Activated T-helper 2 cell treated with anti-CD3 and anti-CD28 coated beads, Interferon-gamma antibody, Interleukin-2, Interleukin-4, amounts not matched to agents 10 μg/mL and 5 μg/mL and 100 μg/mL, durations not matched to agents 14 hours and 24 hours and 36 hours (primary cell): ENCODE measurements at places on chromosomes 16 and 17.
A peak's percentile ranks its signal among the peaks of the same experiment; 100 is the strongest.

- no peaks in the 10 kb centered on the region for H3K27me3 ChIP-seq
- H3K36me3 ChIP-seq = peaks cover 45% of the 10 kb centered on the region
- H3K27ac ChIP-seq = peak overlapping the region; percentile 80
- no peak for DNase-seq
Observed at GRCh38 chr17:4696437-4696805, 7.5 kb downstream of the PELP1 start.

DNA sequence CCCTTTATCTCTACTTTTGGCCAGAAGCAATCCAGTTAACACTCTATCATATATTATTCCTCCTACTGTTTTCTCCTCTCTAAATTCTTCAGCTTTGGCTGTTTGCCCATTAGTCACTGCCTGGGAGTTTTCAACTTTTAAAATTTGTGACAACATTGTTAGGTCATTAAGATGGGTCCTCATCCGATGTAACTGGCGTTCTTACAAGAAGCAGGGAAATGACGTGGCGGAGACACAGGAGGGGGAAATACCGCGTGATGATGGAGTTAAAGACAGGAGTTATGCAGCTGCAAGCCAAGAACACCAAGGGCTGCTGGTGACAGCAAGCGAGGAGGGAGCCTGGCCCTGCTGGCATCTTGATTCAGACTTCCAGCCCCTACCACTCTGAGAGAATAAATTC is 34.8 kb upstream of the CPHXL start:
- no peaks in the 10 kb centered on the region for H3K27me3 ChIP-seq
- H3K27ac ChIP-seq = no peak overlapping the region
- no peak for DNase-seq
- H3K36me3 ChIP-seq = no peaks in the 10 kb centered on the region
- peaks cover 9% of the 10 kb centered on the region for H3K4me1 ChIP-seq

GRCh38 chr17:46732160-46732559 is 86.3 kb downstream of the WNT3 start:
- H3K4me1 ChIP-seq = no peaks in the 10 kb centered on the region
- peaks cover 21% of the 10 kb centered on the region for H3K36me3 ChIP-seq
- H3K4me3 ChIP-seq = no peak overlapping the region
- H3K27me3 ChIP-seq = no peaks in the 10 kb centered on the region

DNA sequence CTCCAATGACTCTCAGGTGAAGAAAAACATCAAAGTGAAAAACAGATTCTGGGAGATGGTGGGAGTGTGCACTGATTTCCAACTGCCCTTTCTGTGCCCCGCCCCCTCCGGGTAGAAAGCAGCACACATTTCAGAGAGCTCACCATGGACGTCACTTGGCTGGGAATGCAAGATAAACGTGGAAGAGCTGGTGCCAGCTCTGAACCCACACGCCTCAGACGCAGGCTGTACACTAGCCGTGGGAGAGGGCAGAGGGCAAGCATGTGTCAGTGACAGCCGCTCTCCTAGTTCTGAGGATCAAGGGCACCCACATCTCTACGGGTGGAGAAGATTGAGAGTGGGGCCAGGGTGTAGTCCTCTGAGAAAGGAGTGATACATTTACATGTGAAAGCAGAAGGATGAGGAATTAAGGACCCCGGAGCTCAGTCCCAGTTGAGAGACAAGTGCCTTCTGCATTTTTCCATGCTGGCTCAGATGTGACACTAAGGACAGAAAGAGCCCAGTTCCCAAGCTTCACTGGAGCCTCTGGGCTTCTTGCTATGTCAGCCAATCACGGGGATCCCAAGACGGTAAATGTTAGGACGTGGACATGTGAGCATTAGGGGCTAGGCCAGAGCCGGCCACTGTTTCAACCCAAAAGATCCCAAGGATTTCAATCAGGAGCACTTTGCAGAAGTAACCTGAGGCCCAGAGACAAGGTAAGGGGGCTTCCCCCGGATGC is 101.3 kb downstream of the ZFHX3 start:
- no peak overlapping the region for H3K4me3 ChIP-seq
- H3K27me3 ChIP-seq = peaks cover 3% of the 10 kb centered on the region
- DNase-seq = no peak
- H3K4me1 ChIP-seq = no peaks in the 10 kb centered on the region
- H3K36me3 ChIP-seq = no peaks in the 10 kb centered on the region

GRCh38 chr17:17675925-17676534 is 5.2 kb upstream of the RAI1 start:
- no peak overlapping the region for H3K4me3 ChIP-seq
- H3K36me3 ChIP-seq = no peaks in the 10 kb centered on the region
- H3K4me1 ChIP-seq = peaks cover 26% of the 10 kb centered on the region
- DNase-seq = peak; percentile 25
- H3K27ac ChIP-seq = no peak overlapping the region
- peaks cover 22% of the 10 kb centered on the region for H3K27me3 ChIP-seq

- H3K4me3 ChIP-seq = no peak overlapping the region
- DNase-seq = no peak
- H3K27me3 ChIP-seq = no peaks in the 10 kb centered on the region
Observed at GRCh38 chr17:51941272-51941671, 217.2 kb downstream of the CA10 start.

DNA sequence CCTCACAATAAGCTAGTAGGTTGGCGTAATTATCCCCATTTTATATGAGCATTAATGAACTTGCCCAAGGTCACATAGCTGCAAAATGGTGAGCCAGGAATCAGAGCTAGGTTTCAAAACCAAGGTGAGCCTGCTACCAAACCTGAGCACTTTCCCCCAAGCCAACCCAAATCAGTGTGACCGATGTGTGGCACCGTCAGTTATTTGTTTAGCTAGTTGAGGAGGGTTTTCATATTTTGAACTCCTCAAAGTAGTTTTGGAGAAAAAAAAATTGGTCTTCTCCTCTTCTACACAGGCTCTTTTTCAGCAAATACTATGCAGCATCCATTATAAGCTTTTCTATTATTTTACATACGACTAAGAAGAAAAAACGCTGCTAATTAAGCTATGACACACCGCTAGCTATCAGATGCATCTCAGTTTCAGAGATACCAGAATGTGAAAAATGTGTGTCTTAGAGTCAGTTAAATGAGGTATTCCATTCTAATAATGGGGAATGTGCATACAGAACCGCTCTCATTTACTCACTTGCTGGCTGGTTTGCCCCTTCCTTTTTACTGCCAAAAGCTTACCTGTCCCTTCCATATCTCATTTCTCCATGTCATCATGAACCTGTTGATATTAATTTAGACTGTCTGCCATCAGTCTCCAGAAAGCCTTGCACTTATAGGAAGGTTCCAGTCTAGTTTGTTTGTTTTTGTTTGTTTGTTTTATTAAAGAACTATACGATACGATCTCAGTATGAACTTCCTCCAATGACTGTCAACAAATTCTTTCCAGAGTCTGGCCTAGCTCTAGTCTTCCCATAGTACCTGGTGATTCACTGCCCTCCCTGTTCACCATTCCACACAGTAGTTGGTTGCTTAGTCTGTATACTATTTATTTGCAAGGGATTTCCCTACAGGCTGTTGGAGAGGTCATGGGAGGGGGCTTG is 2.2 kb upstream of the TBX4 start:
- peaks cover 70% of the 10 kb centered on the region for H3K27me3 ChIP-seq
- no peak overlapping the region for H3K4me3 ChIP-seq
- no peak overlapping the region for H3K27ac ChIP-seq
- H3K4me1 ChIP-seq = peaks cover 3% of the 10 kb centered on the region
- no peaks in the 10 kb centered on the region for H3K36me3 ChIP-seq

DNA sequence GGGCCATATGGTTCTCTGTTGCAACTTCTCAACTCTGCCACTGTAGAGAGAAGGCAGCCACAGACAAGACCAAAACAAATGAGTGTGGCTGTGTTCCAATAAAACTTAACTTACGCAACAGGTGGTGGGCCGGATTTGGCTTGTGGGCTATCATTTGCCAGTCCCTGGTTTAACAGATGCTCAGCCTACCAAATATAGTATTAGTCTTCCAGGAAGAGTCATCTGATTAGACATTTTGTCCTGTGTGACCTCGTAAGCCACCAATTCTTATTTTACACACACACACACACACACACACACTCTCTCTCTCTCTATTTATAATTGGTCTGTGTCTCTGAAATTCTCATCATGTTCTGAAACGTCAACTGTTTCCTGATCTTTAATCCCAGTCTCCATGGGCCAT is 245.9 kb downstream of the XYLT1 start:
- DNase-seq = no peak
- no peaks in the 10 kb centered on the region for H3K27me3 ChIP-seq
- H3K4me1 ChIP-seq = peaks cover 10% of the 10 kb centered on the region
- peaks cover 10% of the 10 kb centered on the region for H3K36me3 ChIP-seq
- H3K27ac ChIP-seq = peak overlapping the region; percentile 23
- no peak overlapping the region for H3K4me3 ChIP-seq

DNA sequence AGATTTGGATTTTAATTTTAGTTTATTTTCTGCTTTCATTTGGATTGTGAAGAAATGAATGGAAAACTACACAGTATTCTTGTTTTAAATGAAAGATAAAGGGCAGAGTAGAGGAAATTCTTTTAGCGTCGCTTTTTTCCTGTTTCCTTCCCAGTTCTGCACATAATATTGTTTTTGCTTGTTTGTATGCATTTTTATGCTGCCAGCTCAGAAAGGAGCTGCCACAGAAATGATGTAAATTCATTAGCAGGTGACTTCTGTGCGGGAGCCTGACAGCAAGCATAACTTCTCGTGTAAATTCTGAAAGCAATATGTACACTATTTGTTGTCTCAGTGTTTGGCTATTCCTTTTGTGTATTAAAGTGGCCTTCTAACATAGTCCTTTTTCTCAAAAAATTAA is 234.6 kb downstream of the PHKB start:
- no peaks in the 10 kb centered on the region for H3K27me3 ChIP-seq
- peaks cover 10% of the 10 kb centered on the region for H3K4me1 ChIP-seq
- DNase-seq = no peak

GRCh38 chr17:67770539-67770938 is 52.8 kb downstream of the NOL11 start:
- no peak for DNase-seq
- no peaks in the 10 kb centered on the region for H3K4me1 ChIP-seq
- H3K27ac ChIP-seq = no peak overlapping the region

DNA sequence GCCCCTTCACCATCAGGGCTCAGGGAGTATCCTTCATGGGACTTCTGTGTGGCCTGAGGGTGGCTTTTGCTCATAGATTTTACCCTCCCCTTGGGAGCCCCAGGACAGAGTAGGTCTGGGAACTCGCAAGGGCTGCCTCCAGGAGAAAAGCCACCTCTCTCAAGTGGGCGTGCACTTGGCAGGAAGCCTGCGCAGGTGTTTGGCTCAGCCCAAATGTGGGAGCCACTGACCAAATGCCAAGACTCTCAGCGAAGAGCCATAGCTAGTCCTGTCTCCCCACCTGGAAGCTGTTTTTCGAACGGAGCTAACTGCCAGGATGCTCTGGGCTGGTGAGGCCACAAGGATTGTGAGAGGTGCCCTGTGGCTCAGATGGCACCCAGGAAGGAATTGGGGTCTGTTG is 2.0 kb upstream of the HSD17B2 start:
- no peaks in the 10 kb centered on the region for H3K36me3 ChIP-seq
- no peak overlapping the region for H3K27ac ChIP-seq
- no peaks in the 10 kb centered on the region for H3K4me1 ChIP-seq
- H3K27me3 ChIP-seq = peaks cover 13% of the 10 kb centered on the region
- no peak overlapping the region for H3K4me3 ChIP-seq
- no peak for DNase-seq

GRCh38 chr16:80462917-80463316 is 77.9 kb upstream of the DYNLRB2 start:
- no peak overlapping the region for H3K4me3 ChIP-seq
- H3K36me3 ChIP-seq = no peaks in the 10 kb centered on the region
- H3K27me3 ChIP-seq = peaks cover 5% of the 10 kb centered on the region
- no peak for DNase-seq

DNA sequence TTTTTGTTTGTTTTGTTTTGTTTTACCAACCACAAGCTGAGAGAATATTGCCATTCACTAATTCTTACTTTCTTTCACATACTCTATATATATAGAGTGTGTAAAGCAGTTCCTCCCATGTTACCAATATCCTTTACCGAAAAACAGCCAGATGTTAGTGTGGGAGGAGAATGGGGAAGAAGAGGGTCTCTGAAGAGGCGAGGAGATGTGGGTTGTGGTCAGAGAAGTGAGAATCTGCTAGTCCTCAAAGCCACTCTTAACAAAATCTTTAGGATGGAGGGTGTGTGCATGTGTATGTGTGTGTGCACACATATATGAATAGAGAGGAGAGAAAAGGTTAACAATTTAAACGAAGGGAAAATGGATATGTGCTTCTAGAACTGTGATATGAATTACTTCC is 80.6 kb downstream of the TUBD1 start:
- peaks cover 52% of the 10 kb centered on the region for H3K36me3 ChIP-seq
- H3K4me1 ChIP-seq = peaks cover 32% of the 10 kb centered on the region
- H3K27ac ChIP-seq = peak overlapping the region; percentile 49
- H3K4me3 ChIP-seq = no peak overlapping the region
- DNase-seq = no peak

- no peak overlapping the region for H3K27ac ChIP-seq
- H3K36me3 ChIP-seq = no peaks in the 10 kb centered on the region
- no peak for DNase-seq
Observed at GRCh38 chr17:65466547-65466946, 94.9 kb downstream of the AXIN2 start.

DNA sequence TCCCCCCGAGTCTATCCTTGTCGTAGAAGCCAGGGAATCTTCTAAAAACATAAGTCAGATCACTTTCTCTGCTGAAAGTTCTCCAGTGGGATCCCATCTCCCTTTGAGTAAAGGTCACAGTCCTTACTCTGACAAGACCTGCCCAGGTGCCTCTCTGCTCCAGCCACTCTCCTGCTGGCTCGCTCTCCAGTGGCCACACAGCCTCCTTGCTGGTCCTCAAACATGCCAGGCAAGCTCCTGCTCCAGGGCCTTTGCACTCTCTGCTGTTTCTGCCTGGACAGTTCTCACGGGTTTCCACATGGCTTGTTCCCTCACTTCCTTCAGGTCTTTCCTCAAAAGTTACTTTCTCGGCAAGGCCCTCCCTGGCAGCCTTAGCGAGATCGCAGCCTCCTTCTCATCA is 3.4 kb downstream of the B9D1 start:
- H3K27me3 ChIP-seq = peaks cover 22% of the 10 kb centered on the region
- H3K4me3 ChIP-seq = no peak overlapping the region
- H3K4me1 ChIP-seq = peaks cover 3% of the 10 kb centered on the region
- no peak for DNase-seq

GRCh38 chr17:1577182-1577581 is 14.6 kb upstream of the PITPNA start:
- no peaks in the 10 kb centered on the region for H3K36me3 ChIP-seq
- no peaks in the 10 kb centered on the region for H3K27me3 ChIP-seq
- DNase-seq = no peak
- no peak overlapping the region for H3K4me3 ChIP-seq
- no peak overlapping the region for H3K27ac ChIP-seq
- H3K4me1 ChIP-seq = no peaks in the 10 kb centered on the region

GRCh38 chr17:39225959-39226683 is 376 bp upstream of the STAC2 start:
- no peaks in the 10 kb centered on the region for H3K36me3 ChIP-seq
- peaks cover 46% of the 10 kb centered on the region for H3K27me3 ChIP-seq
- H3K4me3 ChIP-seq = peak overlapping the region; percentile 37
- no peak overlapping the region for H3K27ac ChIP-seq
- no peak for DNase-seq
- H3K4me1 ChIP-seq = peaks cover 3% of the 10 kb centered on the region
